Activated CD4-positive, alpha-beta T cell treated with anti-CD3 and anti-CD28 coated beads, Interleukin-2, amount 50 U/mL, for 24 hours (primary cell): ENCODE measurements at places on chromosomes 2 and 18.

- no peak for DNase-seq
These were observed 13.7 kb upstream of the INO80C start for GRCh38 chr18:35511428-35511827.

DNA sequence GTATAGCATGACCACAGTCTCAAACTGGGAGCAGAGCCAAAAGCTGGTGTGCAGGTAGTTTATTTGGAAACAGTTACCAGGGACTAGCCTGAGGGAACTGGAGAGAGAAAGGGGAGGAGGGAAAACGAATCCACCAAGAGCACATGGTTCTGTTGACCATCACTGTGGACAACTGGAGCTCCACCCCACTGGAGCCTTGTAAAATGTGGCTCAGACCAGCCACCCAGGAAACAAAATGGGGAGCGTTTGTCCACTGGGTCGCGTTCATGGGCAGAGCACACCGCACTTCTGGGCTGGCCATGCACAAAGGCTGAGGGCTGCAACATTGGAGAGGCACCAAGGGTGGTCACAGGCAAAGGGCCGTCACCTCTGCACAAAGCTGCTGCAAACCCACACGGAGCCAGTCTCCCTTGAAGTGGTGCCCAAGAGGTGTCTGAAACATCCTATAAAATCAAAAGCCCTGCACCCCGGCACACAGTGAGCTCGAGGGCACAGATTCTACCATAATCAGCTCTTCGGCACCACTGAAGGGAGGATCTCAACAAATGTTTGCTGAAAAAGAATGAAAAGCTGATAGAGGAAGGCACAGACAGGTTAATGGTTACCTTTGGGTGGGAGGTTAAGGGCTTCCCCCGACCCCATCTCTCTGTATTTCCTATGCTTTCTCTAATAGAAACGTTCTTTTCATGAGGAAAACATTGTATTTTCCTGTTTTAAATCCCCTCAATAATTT lies 192.9 kb downstream of the INHBB start:
- DNase-seq = no peak

- no peak for DNase-seq
These were observed 345.2 kb upstream of the VRK2 start for GRCh38 chr2:57701391-57701791.

DNA sequence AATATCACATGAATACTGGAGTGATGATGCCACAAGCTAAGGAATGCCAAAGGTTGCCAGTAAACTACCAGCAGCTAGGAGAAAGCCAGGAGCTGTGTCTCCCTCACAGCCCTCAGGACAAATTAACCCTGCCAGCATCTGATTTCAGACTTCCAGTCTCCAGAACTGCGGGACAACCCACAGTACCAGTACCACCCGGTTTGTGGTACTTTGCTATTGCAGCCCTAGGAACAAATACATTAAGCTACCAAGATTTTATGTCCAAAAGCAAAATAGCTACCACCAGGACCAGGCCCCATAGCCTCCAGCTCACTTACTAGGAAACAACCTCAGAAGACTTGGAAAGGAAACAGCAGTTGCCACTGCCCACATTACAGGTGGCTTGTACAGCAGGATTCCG lies 10.0 kb downstream of the PID1 start:
- DNase-seq = no peak

GRCh38 chr2:168404764-168405163 lies 51.3 kb upstream of the CERS6 start:
- DNase-seq = no peak

DNA sequence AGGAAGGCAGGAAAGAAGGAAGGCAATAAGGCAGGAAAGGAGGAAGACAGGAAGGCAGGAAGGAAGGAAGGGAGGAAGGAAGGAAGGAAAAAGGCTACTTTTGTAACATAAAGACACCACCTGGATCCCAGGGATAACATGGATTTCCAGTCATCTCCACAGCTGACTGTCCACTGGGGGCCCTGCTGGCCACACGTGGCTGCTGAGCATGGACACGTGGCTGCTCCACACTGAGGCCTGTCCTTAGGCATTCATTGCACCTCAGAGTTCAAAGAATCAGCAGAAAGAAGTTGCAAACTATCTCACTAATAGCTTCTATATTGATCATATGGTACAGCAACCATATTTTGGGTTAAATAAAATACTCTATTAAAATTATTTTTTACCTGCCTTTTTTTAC lies 130.2 kb upstream of the SALL3 start:
- DNase-seq = no peak
